ENCODE measurements at places on chromosomes 1 and 21. TPM values are rescaled to one million over a fixed set of nuclear protein-coding genes. Genes with fewer than 3 reads are reported as not detected.

SPRR2F gene
- 0.80 TPM for total RNA-seq

- peak; percentile 19 for DNase-seq
Measured at GRCh38 chr1:211145944-211146343, 12.0 kb upstream of the KCNH1 start.

DNA sequence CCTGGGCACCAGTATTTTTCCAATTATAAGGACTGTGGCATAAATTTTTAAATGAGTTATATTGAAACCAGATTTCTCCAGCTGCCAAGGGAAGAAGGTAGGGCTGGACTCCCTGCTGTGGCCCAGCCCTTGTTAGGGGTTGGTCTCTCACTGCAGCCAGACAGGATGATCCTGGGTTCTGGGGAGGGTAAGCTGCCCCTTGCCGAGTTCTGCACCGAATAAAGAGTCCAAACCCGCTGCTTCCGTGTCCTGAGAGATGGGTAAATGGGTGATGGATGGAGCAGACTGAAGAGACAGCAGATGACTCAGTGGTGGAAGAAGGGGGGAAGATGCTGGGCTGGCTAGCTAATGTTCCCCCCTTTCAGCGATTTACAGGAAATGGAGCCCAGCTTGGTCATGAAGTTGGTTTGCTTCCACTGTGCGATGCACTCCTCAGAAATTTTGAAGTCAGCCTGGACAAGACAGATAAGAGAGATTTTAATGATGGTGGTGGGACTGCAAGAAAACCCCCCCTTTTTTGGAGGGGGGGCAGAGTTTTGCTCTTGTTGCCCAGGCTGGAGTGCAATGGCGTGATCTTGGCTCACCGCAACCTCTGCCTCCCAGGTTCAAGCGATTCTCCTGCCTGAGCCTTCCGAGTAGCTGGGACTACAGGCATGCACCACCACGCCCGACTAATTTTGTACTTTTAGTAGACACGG is 41.4 kb downstream of the YARS1 start:
- DNase-seq: no peak

DNA sequence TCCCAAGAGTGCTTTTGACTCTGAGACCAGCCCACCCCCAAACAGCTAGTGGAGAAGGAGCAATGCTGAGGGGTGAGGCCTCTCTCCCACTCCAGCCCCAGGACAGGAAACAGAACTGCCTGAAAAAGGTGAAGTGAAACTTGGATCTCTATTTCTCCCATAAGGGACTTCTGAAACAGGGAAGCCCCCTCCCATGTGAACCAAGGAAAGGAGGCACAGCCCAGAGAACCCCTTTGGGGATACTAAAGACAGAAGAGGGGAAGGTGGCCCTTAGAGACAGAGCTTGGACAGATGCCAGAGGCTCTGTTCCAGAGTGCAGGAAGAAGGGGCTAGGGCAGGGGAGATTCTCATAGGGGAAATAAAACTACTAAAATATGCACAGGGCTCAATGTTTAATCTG is 2.9 kb downstream of the TNFAIP8L2 start:
- no peak for DNase-seq

Data from hepatocyte (in vitro differentiated cells).